ENCODE measurements at places on chromosomes 4 and X.

- DNase-seq: no peak
Observed at GRCh38 chrX:148613636-148614035, 113.2 kb downstream of the AFF2 start.

DNA sequence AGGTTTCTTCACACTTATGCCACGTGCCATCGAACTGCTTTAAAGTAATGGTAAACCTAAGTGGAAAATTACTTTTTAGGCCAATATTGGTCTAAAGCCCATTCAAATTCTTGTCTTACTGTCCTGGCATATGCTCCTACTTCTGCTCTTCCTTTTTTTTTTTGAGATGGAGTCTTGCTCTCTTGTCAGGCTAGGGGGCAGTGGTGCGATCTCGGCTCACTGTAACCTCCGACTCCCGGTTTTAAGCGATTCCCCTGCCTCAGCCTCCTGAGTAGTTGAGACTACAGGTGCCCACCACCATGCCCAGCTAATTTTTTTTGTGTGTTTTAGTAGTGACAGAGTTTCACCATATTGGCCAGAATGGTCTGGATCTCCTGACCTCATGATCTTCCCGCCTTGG, 129.0 kb upstream of the TECRL start:
- no peak for DNase-seq

- DNase-seq: no peak
Observed at GRCh38 chr4:38980903-38981676, 51.1 kb downstream of the TMEM156 start.

DNA sequence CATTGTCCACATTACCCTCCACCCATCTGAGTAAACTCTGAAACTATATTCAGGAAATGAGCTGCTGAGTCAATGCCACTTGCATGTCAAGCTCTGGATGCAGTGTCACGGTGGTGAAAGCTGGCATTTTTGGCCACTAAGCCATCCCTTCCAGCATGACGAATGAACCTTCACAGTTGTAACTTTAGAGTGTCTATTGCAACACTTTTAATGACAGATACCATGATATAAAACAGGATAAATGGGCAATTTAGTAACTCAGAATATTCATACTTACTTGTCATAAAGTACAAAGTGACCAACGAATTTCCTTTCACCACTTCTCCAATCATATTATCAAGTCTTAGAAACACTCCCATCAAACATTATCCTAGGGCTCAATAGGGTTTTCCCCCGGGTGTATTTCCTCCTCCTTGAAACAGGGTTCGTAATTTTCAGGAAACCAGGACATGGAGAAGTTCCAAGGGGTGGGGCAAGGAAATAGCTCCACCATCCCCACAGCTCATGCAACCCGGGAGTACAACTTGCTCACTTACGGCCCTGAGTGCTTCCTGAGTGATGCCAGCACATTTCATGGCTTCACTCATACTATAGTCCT, 73.1 kb downstream of the MTHFD2L start:
- DNase-seq: peak; percentile 39

Measured in GOT3 (cell line).